ENCODE measurements at places on chromosomes 12 and 14.

- DNase-seq, result peak; percentile 98
Observed at GRCh38 chr12:45234139-45234865, 18.4 kb downstream of the ANO6 start.

DNA sequence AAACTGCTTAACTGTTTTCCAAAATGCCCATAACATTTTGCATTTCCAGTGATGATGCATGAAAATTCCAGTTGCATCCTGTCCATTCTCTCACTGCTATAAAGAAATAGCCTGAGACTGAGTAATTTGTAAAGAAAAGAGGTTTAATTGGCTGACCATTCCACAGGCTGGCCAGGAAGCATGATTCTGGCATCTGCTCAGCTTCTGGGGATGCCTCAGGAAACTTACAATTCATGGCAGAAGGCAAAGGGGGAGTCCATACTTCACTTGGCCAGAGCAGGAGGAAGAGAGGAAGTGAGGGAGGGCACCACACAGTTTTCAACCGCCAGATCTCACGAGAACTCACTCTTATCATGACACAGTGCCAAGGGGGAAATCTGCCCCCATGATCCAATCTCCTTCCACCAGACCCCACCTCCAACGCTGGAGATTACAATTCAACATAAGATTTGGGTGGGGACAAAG lies 18.2 kb upstream of the CLEC2D start:
- peak; percentile 76 for DNase-seq

GRCh38 chr12:121799842-121800693 lies 3.7 kb upstream of the SETD1B start:
- peak; percentile 93 for DNase-seq

- DNase-seq, result peak; percentile 91
Observed at GRCh38 chr14:74671789-74672188, 41.1 kb downstream of the AREL1 start.

DNA sequence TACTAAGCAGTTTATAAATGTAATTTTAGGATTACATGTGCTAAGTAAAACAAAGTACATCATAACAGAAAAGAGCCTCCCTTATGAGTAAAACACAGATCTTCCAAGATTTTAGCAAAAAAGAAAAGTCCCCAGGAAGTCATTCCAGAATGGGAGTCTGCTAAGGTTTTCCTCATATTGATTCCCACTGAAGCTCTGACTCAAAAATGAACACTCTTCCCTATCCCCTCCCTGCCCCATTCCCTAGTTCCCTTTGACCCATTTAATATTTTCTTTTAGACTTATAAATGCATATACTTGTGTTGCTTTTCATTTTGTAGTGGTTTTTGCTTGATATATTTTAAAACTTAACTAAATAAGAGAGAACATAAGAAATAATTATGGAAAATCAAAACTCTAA lies 40.1 kb downstream of the PTGER2 start:
- no peak for DNase-seq

GRCh38 chr12:96986883-96987523 lies 79.9 kb downstream of the NEDD1 start:
- peak; percentile 37 for DNase-seq

GRCh38 chr14:77761205-77761931 lies 412 bp upstream of the SNW1 start:
- peak; percentile 43 for DNase-seq

- no peak for DNase-seq
Observed at GRCh38 chr12:130074661-130075406, 87.4 kb upstream of the FZD10 start.

- DNase-seq, result peak; percentile 28
Observed at GRCh38 chr12:55931780-55932550, 1.0 kb downstream of the DGKA start.

DNA sequence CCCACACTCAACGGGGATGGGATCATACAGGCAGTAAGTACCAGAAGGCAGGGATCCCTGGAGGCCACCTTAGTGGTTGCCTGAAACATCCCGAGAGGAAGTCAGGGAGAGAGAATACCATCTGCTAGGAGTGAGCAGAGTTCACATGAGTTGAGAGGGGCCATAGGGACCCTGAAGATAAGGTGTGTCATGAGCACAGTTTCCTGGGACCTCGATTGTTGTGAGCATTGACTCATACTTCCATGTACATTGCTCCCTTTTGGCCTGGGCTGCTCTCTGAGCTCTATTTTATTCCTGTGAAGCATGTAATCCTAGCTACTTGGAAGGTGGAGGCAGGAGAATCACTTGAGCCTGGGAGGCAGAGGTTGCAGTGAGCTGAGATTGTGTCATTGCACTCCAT lies 120.5 kb downstream of the TBC1D30 start:
- no peak for DNase-seq

DNA sequence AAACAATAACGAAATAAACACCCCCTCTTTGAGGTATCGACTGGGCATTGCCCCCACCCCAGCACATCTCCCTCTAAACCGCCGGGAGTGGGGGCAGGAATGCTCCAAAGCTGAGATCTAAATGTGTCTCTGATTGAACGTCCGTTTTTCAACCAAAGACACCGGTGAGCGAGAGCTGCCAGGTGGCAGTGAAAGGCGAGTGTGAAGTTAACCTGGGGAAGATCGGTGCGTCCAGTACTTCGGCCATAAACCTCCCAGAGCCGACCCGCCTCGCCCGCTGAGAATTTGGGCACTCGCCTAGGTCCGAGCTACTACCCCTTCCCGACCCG lies 625 bp downstream of the ANGEL1 start:
- peak; percentile 18 for DNase-seq

- no peak for DNase-seq
Observed at GRCh38 chr12:113735131-113735530, 231.0 kb downstream of the RBM19 start.

DNA sequence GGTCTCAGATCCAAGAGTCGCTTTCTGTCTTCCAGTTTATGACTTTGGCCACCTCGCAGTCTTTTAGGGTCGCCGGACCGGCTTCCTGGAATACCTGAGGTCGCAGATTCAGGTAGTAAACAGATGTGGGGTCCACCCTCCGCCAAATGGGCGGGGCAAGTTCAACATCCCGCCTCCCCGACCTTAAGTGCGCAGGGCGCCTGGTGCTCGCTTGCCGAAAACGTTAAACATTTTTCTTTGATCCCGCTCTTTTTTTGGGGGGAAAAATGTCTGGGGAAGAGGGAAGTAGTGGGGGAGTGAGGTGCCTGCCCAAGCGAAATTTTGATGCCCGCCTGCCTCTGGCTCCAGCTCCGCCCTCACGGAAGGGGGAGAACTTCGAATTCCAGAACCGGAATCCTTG lies 73.9 kb upstream of the TBX5 start:
- no peak for DNase-seq

GRCh38 chr12:14252697-14253096 lies 112.8 kb upstream of the ATF7IP start:
- no peak for DNase-seq

DNA sequence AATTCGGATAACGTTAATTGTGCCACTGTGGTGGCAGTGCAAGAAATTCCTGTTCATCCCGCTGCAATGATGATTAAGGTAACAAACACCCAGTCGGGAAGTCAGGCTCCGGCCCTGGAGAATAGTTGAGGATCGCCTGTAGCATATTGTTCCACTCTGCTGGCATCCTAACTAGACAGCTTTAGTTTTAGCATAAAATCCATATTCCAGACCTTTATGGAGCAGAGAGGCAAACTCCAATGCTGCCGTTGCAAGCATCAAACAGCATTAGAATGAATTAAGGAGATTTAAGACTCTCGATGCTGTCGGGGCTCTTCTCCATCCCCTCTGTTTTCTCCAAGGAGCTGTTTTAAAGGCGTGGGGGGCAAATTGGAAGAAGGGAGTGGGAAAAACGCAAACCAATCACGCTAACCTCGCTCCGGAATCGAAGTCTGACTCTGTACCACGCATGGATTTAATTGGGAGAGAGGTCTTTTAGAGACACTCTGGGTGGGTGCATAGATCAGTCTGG lies 660.4 kb downstream of the VRK1 start:
- peak; percentile 9 for DNase-seq

- DNase-seq, result peak; percentile 22
Observed at GRCh38 chr14:73231981-73232851, 5.1 kb upstream of the PAPLN start.

- no peak for DNase-seq
Observed at GRCh38 chr12:57577981-57578758, 12.8 kb upstream of the PIP4K2C start.

GRCh38 chr12:88388566-88389540 lies 191.4 kb downstream of the KITLG start:
- DNase-seq, result peak; percentile 20

- no peak for DNase-seq
Observed at GRCh38 chr12:46109343-46110222, 119.2 kb upstream of the SCAF11 start.

GRCh38 chr12:108846290-108846701 lies 11.1 kb downstream of the SSH1 start:
- no peak for DNase-seq

- DNase-seq, result no peak
Observed at GRCh38 chr14:100588671-100589070, 1.5 kb upstream of the BEGAIN start.

DNA sequence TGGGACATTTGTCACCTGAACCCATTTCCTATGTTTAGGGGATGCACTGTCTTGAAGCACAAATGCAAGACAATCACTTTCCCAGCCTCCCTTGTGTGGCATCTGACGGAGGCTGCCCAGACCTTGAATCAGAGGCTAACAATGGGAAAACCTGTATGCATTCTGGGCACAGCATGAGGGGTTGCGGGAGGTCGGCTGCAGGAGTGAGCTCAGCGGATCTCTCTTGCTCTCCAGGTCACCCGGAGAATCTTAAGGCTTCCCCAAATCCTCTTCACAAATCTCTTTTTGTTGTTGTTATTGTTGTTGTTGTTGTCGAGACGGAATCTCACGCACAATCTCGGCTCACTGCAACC lies 15.3 kb downstream of the NFKBIA start:
- DNase-seq, result no peak

DNA sequence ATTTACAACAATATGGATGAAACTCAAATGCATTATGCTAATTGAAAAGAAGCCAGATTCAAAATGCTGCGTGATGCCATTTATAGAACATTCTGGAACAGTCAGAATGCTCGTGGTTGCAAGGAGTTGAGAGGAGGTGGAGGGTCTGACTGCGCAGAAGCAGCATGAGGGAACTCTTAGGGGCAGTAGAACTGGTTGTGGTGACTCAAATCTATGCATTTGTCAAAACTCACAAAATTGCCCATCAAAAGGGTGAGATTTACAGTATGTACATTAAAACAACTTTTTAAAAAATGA lies 113.7 kb upstream of the PDZRN4 start:
- DNase-seq, result no peak

DNA sequence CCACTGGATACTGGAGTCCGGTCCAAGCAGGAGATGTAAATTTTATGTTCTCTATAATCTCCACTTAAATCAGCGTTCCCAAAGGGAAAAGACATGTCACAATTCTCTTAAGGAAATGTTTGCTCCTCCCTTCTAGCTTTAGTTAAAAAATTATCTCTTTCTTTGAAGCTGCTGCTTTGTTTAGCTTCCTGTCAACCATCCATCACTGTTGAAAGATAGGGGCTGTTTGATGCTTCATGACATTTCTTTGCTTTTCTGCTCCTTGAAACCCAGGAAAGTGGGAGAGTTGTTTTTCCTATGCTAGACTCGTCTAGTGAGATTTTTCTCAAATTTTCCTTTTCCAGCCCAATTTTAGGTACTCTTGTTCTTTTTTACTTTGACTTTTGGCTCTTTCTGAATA lies 31.9 kb downstream of the MBIP start:
- DNase-seq, result no peak

DNA sequence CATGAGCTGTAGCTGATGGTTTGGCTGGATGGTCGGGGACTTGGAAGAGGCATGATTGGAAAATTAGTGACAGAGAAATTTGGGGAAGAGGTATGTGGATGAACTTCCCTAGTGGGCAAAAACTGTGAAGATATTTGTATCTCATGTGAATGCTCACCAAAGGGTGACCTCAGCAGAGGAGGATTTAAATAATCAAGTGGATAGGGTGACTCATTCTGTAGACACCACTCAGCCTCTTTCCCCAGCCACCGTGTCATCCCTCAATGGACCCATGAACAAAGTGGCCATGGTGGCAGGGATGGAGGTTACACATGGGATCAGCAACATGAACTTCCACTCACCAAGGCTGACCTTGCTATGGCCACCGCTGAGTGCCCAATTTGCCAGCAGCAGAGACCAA lies 60.8 kb upstream of the KRAS start:
- DNase-seq, result peak; percentile 18

DNA sequence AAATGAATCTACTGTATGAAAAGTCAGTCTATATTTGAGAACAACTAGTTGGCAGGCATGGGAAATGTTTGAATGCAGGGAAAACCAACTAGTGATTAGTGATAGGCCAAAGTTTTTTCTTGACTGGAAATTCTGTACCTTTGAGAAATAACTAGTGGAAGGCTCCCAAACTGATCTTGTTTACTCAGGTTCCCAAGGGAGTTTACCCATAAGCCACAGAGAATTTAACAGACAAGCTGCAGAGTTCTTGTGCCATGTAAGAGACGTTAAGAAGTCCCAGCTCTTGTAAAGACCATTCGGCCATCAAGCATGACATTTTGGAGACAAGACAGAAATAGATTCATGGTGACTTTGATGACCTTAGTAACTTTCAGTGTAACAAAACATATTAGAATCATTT lies 1882.8 kb upstream of the SEL1L start:
- DNase-seq, result no peak

DNA sequence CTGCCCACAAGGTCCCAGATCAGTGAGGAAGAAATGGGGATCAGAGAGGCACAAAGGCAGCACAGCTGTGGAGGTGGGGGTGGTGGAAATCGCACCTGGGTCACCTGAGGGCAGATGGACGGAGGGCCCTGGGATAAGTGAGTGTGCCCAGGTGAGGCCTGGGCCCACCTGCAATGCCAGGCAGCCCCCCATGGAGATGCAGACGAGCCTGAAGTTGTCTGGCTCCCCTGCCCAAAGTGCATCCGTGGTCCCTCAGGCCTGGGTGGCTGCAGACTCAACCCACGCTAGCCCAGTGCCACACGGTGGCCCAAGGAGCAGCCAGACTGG lies 84.9 kb downstream of the NCOR2 start:
- DNase-seq, result no peak

DNA sequence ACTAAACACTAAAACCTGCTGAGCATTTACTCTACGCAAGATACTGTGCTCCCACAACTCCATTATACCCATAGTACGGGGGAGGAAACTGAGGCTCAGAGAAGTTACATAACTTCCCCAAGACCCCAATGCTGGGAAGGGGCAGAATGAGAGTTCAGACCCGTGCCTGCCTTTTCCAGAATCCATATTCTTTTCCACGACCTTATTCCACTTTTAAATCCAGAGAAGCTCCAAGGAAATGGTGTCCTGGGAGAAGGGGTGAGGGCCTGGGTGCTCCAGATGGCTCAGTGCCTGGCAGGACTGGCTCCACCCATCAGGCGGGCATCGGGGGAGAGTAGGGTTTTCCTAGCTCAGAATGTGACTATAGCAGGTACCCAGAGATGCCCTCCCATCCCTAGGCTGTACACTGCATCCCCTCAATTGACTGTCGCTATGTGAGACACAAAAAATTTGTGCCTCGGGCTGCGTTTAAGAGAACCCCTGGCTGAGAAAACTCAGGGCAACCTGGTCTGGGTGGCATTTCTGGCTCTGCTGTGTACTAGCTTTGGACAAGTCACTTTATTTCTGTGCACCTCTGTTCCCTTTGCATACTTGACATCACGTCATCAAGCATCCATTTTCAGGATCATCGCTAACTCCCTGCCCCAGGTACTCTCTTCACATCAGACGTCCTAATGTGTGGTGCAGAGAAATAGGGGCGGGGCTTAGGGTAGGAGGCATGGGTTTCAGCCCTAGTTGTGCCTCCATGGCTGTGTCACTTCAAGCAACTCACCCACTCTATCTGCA lies 11.6 kb upstream of the IQSEC3 start:
- DNase-seq, result no peak

- DNase-seq, result peak; percentile 97
Observed at GRCh38 chr12:117486840-117487659, 125.6 kb upstream of the NOS1 start.

- DNase-seq, result no peak
Observed at GRCh38 chr12:77919450-77919849, 88.8 kb downstream of the NAV3 start.

Data from M059J (cell line).